ENCODE measurements at places on chromosomes 5 and 9. TPM values are rescaled to one million over a fixed set of nuclear protein-coding genes. Genes with fewer than 3 reads are reported as not detected.

Gene PMPCA
- 31.2 TPM for total RNA-seq

Gene OR13D1
- not detected for total RNA-seq

Gene LRRTM2
- 0.10 TPM for total RNA-seq

GRCh38 chr9:79562749-79563386 lies 8.9 kb upstream of the TLE4 start:
- no peak for DNase-seq

DNA sequence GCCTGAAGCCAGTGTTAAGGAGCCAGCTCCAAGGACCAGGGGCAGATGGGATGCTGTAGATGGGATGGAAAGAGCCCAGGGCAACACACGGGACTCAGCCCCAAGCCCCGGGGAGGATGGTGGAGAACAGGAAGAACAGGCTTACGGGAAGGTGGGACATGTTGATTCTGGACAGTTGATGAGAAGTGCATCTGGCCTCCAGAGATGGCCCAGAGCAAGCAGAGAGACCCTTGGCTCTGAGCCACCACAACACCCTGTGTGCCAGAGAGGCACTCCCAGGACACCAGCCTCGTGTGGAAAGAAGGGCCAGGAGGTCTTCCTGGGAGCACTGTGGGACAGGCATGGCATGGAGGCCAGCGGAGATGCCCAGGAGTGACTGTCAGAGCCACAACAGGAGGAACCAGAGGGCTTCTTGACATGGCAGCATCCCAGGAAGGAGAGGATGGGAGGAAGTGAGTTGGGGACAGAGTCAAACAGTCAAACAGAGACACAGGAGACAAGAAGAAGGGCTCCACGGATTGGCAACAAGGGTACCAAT lies 156.3 kb upstream of the MVB12B start:
- no peak for DNase-seq

- no peak for DNase-seq
Observed at GRCh38 chr9:115036691-115037090, 81.3 kb downstream of the TNC start.
